ENCODE measurements at places on chromosomes 1 and 21.

- no peak for DNase-seq
These were observed 30.2 kb upstream of the SFPQ start for GRCh38 chr1:35223084-35223630.

DNA sequence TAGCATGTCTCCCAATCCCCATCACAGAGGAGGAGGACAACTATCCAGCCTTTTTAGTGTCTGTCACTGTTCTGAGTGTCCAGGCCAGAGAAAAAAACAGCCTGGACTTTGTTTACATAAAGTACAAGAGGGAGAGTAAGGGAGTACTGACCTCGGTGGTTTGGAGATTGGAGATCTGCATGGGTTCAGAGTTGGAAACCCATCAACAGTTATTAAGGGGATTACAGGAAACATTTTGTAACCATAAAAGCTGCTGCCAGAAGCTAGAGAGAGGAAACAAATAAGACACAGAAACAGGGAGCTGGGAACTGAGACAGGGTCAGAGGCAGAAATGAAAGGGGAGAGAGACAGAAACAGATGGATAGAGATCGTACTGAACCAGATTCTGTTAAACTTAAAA, 131.5 kb upstream of the CTTNBP2NL start:
- DNase-seq = no peak

DNA sequence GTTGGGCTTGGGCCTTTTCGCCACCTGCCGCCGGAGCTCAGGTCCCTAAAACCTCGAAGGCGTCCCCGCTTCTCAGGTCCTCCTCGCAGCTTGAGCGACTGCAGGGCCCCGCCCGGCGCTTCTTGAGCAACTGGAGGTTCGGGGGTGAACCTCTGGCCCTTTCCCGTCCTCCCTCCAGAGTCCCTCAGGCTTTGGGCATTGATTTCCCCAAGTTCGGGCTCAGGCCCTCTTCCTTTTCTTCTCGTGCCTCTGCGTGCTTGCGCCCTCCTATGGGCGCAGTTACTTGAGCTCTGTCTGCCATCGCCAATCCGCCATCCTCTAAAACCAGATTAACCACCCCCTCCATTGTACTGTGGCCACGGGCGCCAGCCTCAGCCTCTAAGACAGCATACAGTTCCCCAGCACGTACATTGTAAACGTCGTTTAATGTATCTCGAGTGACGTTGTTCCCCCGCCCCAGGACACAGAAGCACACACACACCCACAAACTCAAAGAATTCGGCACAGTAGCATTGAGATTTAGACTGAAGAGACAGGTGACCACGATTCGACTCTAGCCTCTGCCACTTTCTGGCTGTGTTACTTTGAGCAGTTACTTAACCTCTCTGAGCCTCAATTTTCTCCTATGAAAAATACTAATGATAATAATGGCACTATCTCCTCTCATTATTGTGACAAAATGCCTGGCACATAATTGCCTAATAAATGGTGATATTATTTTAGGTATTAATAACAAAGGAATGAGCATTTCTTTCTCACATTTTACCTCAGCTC, 22.6 kb downstream of the BTG2 start:
- peak; percentile 80 for DNase-seq

DNA sequence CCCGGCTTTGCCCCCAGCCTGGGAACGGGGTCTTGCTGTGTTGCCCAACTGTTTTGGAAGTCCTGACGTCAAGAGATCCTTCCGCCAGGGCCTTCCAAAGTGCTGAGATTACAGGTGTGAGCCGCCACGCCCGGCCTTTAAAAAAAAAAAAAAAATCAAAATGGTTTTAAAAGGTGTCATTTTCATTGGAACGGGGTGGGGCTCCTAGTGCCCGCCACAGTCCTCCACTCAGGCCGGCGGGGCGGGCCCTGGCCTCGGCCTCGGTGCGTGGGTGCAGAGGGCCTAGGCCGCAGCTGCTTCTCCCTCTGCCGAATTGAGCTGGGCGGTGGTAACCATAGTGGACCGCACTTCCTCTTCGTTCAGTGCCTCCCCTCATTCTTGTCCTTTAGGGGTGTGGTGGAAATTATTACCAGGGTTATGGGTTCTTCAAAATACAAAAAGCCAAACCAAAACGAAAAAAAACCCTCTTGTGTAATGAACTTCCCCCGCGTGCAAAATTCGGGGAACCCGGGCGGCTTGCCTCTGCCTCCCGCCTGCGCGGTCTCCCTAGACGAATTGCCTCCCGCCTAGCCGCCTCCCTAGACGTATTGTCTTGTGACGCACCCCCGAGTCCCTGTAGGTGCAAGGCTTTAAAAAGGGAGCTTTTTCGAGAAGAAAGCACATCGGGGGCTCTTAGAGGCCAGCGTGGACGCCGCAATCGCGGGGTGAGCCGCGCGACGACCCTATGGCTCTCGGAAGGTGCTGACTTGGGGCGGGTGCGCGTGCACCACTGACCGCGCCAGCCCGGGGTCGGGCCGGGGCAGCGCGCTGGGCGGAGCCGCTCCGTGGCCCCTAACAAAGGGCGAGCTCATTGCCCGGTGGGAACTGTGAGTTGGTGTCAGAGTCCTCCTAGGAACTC, 10.5 kb upstream of the SPEN start:
- DNase-seq = no peak
